ENCODE measurements at places on chromosomes 12 and 14.

GRCh38 chr12:40444174-40444573, 219.4 kb downstream of the LRRK2 start:
- DNase-seq = no peak

DNA sequence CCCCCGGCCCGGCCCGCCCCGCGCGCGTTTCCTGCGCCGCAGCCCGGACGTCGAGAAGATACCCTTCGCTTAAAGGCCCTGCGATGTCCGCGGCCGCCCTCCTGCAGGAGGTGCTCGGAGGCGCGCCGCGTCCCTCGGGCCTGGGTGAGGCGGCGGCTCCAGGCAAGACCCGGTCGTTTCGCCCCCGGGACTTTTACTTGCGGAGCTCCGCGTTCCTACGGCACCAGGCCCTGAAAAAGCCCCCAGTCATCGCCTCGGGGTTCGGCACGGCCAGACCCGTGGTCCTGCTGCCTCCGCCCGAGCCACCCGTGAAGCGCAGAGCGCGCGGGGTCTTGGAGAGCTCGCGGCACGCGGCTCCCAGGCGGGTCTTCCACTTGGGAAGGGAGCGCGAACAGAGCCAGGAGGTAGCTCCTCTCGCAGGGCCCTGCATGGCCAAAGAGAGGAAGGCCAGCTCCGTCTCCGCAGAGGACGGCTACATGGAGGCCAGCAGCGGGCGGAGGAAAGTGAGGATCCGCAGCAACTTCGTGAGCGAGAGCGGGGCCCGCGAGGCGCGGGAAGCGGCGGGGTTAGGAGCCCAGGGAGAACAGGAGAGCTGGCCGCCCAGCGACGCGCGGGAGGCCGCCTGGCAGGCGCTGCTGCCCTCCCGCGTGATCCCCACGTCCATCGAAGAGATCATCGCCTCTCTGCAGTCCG, 26.9 kb downstream of the TTC6 start:
- peak; percentile 58 for DNase-seq

DNA sequence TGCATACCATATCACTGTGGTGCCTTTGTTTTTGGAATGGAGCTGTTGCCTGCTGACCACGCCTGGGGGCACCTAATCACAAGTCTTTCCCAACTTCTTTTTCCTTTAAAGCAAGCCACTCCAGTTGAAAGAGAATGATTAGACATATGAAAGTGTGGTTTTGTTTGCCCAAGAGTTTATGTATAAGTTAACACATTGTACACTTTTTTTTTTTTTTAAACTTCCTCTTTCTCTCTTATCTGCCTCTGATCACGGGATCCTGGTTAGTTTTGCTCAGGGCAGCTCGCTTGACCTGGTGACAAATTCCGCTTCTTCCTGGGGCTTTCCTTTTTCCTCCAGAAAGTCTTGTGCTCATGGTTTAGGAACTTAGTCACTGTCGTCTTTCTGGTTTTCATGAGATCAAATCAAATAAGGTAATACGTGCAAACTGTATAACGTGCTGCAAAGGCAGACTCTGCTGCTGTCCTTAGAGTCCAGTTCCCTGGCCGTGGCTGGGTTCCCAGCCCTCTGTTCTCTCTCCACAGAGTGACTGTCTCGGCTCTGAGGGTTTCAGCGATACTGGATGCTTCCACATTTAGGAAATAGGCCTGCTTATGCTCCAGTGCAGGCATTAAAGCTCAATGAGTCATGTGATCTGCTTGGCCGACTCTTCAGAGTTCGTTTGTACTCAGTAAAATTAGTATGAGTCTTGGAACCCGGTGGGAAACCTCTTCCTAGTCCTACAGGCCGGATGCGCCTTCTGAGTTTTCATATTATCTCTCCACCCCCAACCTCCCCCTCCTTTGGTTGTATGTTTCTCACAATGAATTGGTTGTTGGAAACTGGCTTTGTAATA, 15.2 kb downstream of the RASSF3 start:
- DNase-seq = peak; percentile 68

DNA sequence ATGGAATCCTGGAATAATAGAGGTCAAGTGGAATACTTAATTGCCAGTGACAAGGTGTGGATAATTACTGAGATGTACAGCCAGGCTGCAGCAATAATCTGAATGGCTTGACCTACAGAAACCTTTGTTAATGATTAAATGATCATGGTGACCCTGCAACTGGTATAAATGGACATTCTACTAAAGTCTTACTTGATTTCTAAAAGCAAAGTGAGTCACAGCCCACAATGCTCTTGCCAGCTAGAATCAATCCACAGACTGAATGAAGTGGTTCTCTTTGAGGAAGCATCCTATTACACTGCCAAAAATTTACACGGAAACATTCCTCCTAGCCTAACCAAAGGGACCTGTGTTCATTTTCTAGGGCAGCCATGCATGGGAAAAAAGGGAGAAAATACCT, 518.5 kb downstream of the SOX5 start:
- DNase-seq = no peak

- no peak for DNase-seq
Observed at GRCh38 chr12:2756756-2757155, 38.0 kb upstream of the FKBP4 start.

DNA sequence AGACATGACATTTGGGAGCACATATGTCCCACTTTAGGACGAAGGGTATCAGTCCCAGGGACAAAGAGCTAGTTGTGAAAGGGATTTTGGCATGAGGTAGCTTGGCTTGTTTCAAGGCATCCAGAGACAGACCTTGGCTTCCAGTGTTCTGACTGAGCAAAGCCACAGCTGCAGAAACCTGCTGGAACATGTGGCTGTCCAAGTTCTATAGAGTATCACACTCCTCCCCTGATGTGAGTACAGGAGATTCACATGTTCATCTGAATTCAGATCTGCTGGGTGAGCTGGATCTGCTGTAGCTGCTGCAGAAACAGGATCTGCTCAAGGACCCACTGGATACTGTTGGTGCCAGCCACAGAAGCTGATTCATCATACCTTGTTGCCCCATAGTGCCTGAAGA, 10.1 kb upstream of the C14orf39 start:
- no peak for DNase-seq

- no peak for DNase-seq
Observed at GRCh38 chr12:24979329-24979728, 30.4 kb upstream of the BCAT1 start.

- peak; percentile 65 for DNase-seq
Observed at GRCh38 chr14:44961151-44961553, 595 bp downstream of the KLHL28 start.

DNA sequence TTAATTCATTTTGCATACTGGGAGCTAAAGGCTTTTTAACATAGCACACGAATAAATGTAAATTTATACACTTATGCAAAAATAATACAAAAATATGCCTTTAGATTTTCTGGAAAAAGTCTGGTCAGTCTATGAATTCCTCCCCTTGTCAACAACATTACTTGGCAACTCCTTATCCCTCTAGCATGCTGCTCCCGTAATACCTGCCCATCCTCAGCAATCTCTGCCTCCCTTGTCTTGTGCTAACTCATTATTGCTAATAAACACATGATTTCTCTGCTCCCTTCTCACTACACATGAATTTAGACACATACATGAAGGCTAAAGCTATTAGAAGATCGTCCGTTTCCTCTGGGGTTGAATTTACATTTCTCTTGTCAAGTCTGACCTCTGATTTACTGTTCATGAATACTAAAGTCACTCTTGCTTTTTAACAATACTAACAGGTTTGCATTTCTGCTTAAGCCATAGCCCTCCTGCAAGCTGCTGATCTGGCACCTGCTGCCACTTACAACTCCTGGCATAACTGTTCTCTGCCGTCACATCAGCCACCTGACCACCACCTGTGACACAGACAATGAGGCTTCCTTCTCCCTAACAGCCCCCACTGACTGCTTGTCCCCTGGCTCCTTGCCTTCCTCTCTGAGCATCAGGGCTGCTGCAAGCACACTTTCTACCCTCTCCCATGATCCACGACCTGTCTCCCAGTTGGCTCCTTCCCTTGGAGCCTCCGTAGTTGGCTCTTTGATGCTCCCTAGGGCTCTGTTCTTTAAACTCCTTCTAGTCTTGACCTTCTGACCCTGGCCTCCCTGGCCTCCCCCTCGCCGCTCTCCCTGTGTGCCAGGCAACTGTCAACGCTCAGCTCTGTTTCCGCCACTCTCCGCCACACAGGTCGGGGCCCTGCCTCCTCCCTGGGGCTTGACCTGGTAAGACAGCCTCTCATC, 177.6 kb downstream of the CALM1 start:
- no peak for DNase-seq

DNA sequence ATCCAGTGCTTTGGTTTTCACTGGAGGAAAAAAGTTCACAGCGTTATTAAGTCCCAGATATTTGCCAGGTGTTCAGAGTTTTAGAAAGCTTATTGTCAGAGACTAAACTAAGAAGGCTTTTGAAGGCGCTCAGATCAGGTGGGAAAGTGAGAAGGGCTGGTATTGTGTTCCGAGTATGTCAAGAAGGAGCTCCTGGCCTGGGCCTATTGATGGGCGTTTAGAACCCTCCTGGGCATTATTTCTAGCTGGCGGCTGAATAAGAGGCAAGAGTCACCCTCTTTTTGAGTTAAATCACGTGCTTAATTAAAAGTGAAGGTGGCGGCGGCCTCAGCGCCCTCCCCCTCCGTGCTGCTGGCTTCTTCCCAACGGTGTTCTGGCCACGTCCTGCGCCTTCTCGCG, 20.9 kb upstream of the GNS start:
- DNase-seq = no peak

DNA sequence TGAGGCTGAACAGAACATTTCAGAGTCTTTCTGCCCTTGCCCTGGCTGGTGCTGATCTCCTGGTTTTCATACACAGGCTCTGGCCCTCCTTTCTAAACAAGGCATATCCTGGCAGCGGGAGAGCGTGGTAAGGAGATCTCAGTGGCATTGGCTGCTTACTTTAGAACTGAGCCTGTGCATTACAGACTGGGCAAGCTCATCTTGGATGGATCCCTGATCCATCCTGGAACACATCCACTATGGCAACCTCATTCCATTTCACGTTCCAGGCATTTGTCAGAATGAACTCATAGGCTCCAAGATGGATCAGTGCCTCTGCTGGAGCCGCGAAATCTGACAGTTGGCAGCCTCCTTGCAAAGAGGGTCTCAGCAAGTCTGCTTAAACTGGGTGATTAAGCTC, 224.5 kb upstream of the PELI2 start:
- DNase-seq = no peak

- DNase-seq = no peak
Observed at GRCh38 chr12:118922405-118922804, 58.9 kb upstream of the SRRM4 start.

DNA sequence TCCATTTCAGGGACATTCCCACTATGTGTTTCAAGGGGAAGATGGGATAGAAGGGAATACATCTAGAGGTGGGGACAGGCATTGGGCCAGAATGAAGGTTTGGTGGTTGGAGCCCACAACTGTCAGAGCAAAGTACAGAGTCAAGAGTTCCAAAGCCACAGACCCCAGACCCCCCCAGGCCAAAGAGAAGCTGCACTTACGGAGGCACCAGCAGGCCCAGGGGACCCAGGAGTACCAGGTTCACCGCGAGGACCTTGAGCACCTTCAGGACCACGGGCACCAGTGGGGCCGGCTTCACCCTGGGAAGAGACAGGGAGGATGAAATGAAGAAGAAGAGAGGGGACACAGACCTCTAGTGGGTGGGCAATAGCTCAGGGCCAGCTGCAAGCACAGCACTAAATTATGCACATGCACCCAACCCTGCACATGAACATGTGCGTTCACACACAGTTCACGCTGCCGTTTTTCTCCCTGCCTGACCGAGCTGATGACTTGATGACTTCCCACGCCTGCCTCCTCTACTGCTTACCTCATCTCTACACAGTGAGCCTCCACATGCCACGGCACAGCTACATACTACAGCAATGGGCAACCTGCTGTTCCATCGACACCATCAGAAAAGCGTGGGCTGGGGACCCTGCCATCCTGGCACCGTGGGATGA, 16.7 kb downstream of the COL2A1 start:
- DNase-seq = peak; percentile 34

DNA sequence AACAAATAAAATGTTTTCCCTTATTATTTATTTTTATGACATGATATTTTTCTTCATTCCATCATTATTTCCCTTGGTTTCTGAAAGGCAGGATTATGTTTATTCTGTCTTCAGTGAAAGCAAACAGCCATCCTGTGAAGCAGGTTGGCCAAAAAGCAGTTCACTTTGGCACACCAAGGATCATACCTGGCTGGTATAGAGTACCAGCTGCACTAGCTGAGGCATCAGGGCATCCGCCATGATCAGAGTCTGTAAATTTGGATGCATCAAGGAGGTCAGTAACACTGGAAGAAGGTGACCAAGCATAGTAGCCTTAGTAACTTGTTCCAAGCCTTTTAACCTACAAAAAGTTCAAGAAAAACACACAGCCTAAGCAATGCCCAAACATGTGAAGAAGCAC, 123.3 kb downstream of the HECTD4 start:
- no peak for DNase-seq

DNA sequence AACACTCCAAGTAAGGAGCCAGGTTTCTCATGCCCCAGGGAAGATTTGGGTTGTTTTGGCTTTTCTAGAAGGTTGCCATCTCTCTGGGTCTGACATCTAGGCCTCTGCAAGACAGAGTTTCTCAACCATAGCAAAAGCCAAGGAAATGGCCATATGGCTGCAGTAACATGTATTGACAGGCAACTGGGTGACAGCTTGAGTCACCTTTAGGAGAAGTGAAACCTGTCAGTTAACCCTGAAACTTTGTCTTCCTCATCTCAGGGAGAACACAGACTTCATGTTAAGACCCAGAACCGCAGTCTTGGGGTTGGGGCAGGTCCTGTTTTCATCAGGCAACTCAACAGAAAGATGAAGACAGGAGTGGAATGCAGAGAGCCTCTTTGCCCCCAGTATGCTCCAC, 46.0 kb upstream of the PLBD1 start:
- DNase-seq = no peak

DNA sequence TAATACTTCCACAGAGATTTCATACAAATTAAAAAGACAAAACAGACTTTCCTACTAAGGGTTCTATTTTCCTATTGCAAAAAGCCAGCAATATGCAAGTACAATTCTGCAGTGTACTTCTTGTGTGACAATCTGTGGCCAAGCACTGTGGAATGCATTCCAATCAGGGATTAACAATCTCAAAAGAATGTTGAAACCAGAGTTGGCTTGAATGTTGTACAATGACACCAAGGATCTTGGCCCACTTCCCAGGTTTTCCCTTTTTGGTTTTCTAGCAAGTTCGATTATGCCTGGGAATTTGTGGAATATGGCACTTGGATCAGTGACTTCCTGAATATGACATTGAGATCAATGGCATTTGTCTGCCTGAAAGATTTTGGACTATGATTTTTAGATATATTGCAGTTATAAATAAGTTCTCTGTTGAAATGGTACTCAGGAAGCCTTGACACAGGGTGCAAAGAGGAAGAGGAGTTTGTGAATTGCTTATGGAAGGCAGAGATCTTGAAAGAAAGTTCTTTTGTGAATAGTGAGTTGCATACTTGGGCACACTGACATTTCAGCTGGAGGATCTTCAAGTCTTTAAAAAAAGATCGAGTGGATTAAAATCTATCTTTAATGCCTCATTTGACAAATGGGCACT, 81.4 kb upstream of the FERMT2 start:
- peak; percentile 64 for DNase-seq

- DNase-seq = no peak
Observed at GRCh38 chr14:98834119-98834518, 437.9 kb downstream of the BCL11B start.
